ENCODE measurements at places on chromosomes 16 and 17.

DNA sequence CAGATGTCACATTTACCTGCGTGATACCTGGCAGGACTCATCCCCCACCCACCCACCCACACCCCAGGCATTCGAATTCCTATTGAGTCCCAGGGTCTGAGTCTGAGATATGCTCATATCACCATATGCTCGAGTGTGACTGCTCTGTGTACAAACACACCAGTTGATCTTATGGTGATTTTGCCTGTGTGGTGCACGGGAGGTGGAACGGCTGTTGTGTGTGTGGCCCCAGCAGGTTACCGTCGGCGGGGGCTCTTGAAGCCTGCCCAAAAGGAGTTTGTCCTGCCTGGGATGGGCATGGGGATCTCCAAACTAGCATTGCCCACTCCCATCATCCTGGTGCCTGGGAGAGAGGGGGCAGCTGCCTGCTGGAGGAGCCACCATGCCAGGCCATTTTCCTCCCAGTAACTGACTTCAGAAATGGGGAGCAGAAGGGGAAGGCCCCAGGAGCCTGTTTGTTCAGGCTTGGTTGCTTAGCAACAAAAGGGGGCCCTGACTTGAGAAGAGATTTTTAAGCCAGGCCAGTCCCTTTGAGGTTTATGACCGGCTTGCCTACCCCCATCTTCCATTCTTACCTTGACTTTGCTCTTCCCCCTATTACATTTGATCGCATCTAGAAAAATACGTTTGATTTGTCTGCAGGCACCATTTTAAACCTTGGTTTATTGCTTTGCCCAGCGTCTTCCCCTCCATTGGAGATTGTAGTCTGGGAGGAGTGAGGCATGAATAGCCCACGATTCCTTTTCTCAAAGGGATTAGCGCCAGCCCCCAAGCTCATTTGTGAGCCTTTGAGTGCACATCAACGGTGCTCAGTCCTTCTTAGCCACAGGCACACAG is 217.7 kb downstream of the CCDC182 start:
- no peak for DNase-seq

- no peak for DNase-seq
Measured at GRCh38 chr16:88414521-88415380, 32.0 kb downstream of the ZNF469 start.

- no peak for DNase-seq
Measured at GRCh38 chr16:89545831-89546574, 14.5 kb upstream of the RPL13 start.

GRCh38 chr16:89616623-89617022 is 3.2 kb downstream of the DPEP1 start:
- no peak for DNase-seq

GRCh38 chr17:2393954-2394749 is 6.7 kb downstream of the MNT start:
- DNase-seq: no peak

DNA sequence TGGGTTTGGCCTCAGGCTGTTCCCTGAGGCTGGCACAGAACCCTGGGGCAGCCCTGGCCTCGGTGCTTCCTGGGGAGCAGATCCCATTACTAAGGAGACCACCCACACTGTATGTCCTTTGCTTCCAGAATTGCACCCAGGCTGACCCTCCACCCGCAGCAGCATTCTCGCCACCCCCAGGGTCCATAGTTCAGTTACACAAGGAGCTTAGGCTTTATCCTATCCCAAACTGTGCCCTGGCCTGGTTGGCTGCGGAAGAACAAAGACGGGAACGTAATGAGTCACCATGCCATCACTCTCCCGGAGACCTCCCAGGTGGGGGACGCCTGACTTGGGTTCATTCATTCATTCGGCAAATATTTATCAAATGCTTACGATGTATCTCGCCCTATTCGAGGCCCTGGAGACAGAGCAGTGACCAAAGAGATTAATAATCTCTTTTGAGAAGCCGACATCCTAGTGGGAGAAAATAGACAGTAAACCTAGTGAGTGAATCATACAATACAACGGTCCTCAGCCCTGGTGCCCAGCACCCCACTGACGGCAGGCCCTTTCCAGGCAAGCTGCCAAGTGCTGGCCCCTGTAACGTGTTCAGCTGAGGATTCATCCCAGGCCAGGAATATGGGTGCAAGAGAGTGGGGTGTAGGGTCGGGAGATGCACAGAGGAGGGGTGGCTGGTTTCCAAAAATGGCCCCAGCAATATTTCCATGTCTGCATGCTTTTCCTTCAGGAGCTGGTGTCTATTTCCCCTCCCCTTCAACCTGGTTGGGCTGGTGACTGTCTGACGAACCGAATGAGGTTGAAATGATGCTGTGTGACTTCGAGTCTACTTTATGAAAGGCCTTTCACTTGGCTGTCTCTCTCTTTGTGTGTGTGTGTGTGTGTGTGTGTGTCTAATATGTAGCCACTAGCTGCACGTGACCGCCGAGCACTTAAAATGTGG is 134.2 kb downstream of the MGAT5B start:
- DNase-seq: no peak

GRCh38 chr17:50198026-50198669 is 3.3 kb downstream of the COL1A1 start:
- peak; percentile 60 for DNase-seq

DNA sequence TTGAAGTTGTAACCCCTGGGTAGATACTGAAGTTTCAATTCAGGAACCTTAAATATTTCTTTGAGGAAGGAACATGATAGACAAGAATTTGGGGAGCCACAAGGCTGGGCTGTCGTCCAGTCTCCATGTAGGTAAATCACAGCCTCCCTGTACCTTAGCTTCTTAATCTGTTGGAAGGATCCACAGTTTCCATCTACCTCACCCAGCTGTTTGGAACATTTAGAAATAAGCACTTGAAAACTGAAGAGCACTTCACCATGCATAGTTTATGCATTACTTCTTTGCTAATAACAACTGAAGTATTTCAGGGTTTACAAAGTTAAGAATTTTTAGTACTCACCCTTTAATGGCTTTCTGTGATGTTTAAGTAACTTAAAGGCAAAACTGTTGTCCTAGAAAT is 17.2 kb downstream of the TXNDC11 start:
- DNase-seq: no peak

Measured in OCI-LY7 (cell line).